ENCODE measurements at places on chromosomes 3 and 15.

GRCh38 chr3:178593786-178594185 is 57.5 kb downstream of the KCNMB2 start:
- no peak for DNase-seq

DNA sequence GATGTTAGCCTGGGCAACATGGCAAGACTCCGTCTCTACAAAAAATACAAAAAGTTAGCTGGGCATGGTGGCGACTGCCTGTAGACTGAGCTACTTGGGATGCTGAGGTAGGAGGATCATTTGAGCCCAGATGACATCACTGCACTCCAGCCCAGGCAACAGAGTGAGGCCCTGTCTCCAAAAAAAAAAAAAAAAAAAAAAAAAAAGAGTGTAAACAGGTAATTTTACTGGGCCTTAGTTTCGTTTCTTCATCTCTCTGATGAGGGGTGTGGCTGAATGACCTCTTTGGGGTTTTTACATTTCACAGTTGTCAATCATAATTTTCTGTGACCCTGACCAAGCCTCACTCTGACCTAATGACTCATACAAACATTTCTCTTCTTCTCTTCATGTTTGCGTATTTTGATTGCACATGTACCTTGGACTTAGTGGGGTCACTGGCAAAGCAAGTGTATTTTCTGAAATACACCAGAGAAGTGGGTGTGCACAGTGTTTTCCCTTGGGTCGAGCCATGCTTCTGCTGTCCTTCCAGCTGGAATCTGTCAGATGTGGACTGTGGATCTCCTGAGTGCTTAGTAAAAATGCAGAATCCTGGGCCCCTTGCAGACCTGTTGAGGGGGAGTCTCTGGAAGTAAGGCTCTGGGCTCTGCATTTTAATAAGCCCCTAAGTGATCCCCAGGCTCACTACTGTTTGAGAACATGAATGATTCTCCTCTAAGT is 140.5 kb downstream of the FNDC3B start:
- DNase-seq: no peak

DNA sequence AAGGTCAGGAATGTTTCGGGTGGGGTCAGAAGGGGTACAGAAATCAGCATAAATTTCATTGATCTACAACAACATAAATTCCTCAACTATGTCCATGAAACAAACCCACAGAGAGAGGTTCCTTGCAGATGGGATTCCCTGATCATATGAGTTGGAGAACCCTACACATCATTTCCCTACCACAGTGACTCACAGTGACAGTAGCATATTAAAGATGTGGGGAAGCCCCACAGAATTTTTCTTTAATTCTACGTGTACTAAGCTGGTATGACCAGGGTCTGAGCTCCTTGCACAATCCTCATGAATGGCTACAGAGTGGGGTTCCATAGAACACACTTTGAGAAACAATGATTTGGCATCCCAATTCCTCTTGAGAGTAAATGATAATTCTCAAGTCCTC is 116.9 kb upstream of the RAD18 start:
- no peak for DNase-seq

- no peak for DNase-seq
These were observed 20.9 kb downstream of the PIK3R4 start for GRCh38 chr3:130725746-130726145.

DNA sequence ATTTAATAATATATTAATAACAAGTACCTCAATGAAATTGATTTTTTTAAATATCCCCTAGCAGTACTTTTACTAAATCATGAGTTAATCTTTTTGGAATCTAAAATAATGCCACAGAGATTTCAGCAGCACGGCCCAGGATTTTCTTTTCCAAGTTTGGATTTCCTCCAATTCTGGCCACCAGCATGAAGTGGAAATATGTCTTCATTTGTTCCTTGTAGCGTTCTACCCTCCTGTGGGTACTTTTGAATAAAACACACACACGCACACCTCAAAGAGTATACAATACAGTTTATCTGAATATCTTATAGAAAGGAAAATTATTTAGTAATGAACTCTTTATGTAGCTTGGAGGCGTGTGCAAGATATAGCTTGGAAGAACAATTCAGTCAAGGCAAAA is 125.1 kb upstream of the STT3B start:
- no peak for DNase-seq

DNA sequence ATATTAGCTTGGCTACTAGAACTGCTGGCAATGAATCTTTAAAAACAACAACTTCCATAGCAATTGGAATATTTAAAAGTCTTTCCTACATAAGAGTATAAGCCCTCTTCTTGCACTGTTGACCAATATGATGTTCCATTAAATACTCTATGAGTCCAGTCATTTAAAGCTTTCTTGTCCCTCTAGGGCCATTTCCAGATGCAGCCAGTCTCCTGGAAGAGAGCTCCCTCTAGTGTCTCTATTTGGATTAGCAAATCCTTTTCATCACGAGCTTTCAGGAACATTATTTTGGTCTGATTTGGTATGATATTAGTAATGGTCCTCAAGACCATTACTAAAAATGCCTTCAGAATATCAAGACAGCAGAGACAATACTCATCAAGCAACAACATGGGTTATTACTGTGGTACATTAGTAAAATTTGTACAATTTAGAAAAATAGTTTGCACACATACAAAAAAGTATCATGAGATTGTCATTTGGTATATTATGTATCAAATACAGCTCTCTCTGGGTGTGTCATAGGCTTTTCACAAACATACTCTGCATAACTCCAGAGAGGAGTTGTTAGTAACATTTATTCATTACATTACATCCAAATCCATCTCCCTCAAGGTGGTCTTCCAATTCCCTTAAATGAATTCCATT is 101.3 kb downstream of the DPH6 start:
- peak; percentile 38 for DNase-seq

DNA sequence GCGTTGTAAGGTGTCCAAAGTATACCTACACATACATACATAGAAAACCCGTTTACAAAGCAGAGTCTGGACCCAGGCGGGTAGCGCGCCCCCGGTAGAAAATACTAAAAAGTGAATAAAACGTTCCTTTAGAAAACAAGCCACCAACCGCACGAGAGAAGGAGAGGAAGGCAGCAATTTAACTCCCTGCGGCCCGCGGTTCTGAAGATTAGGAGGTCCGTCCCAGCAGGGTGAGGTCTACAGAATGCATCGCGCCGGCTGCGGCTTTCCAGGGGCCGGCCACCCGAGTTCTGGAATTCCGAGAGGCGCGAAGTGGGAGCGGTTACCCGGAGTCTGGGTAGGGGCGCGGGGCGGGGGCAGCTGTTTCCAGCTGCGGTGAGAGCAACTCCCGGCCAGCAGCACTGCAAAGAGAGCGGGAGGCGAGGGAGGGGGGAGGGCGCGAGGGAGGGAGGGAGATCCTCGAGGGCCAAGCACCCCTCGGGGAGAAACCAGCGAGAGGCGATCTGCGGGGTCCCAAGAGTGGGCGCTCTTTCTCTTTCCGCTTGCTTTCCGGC is 318.6 kb downstream of the FGF12 start:
- no peak for DNase-seq

- no peak for DNase-seq
These were observed 1020.2 kb downstream of the AGBL1 start for GRCh38 chr15:87099916-87100315.

DNA sequence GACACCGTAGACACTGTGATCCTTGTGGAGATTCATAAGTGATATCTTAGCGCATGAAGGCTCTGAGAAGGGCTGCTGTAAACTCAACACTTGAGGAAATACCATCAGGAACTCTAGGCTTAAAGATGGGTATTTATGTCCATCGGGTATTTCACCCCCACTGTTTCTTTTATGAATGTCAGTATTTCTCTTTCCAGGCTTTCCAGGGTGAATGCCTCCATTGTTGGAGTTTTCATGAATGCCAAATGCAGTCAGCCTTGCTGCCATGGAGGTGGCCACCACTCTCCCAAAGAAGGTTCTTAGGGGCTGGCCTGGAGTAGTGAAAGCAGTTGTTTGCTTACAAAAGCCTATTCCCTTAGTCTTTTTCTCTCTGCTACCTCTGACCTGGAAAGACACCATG is 259.2 kb downstream of the SLCO3A1 start:
- no peak for DNase-seq

- DNase-seq: no peak
These were observed 126.7 kb downstream of the TUSC7 start for GRCh38 chr3:116836286-116836685.

DNA sequence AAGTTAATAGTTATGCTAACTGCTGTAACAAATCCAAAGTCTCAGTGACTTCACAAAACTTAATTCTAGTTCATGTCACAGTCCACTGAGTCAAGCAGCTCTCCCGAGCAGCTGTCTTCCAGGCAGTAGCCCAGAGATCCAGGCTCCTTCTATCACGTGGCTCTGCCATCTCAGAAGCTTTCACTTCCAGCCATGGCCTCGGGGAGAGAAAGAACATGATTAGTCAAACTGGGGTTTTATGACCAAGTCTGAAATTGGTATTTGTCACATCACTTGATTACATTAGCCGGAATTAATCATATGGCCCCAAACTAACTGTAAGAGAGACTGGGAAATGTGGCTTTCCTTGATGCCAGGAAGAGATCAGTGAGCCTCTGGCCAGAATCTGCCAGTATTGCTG is 70.2 kb upstream of the DGKG start:
- DNase-seq: no peak

GRCh38 chr3:126135071-126135405 is 45.3 kb downstream of the ALDH1L1 start:
- DNase-seq: no peak

- no peak for DNase-seq
These were observed 45.7 kb downstream of the PRR23E start for GRCh38 chr3:127238602-127239001.

GRCh38 chr15:61545763-61546162 is 316.7 kb upstream of the RORA start:
- DNase-seq: no peak

- no peak for DNase-seq
These were observed 3.8 kb upstream of the PLXND1 start for GRCh38 chr3:129610276-129610675.

GRCh38 chr3:101944308-101944707 is 95.0 kb downstream of the NFKBIZ start:
- DNase-seq: no peak

DNA sequence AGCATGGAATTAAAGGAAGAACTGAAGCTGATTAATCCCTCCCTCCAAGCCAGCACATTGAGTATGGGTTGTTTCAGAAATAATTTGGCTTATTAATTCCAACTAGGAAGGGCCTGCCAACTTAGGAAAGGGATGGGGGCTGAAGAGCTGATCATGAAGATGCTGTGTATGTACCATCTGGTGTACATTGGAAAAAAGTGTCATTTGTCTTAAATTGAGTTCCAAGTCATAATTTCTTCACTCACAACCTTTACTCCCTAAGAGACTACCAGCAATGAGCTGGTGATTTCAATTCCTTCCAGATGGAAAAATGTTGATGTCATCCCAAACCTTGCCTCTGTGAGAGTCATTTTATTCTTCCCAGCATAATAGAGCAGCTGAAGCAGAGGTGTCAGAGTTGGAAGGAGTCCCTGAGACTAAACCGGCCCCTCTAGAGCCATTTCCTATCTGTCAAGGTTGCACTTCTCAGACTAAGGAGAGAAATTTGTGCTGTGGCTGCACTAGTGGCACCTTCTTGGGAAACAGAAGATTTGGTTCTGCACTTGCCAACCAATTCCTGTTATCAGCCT is 79.4 kb downstream of the GTPBP8 start:
- no peak for DNase-seq

- no peak for DNase-seq
These were observed 314.2 kb downstream of the CLSTN2 start for GRCh38 chr3:140249188-140249587.

DNA sequence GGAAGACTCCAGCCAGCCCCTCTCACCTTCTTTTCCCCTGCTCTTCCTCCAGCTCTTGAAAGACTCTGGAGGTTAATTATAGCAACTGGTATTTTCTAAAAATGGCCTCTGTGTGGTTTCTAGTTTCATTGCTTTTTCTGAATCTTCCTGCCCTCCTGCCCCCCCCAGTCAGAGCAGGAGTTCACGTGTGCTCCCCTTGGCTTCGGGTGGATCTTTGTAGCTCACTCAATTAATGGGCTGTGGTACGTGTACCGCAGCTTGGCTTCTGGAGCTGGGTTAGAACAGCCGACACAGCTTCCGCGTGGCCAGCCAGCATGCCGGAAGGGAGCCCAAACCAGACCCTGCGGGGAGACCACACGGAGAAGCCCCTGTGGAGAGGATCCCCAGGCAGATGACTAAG is 31.5 kb downstream of the TM2D3 start:
- DNase-seq: no peak

DNA sequence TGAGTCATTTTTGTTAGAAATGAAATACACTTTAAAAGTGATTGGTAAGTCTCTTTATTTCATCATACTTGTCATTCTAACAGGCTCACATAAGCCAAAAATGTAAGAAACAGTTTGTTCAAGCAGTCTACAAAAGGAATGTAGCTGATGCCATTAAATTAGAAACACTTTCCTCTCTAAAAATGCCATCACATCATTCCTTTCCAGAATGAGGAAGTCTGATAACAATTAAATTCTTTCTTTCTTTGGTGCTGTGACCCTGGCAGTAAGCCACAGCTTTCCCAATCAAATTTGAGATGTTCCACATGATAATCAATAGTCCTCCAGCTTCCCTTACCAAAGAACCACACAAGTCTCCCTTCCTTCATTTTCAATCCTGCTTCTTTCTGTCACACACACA is 9.4 kb upstream of the P2RY1 start:
- no peak for DNase-seq

DNA sequence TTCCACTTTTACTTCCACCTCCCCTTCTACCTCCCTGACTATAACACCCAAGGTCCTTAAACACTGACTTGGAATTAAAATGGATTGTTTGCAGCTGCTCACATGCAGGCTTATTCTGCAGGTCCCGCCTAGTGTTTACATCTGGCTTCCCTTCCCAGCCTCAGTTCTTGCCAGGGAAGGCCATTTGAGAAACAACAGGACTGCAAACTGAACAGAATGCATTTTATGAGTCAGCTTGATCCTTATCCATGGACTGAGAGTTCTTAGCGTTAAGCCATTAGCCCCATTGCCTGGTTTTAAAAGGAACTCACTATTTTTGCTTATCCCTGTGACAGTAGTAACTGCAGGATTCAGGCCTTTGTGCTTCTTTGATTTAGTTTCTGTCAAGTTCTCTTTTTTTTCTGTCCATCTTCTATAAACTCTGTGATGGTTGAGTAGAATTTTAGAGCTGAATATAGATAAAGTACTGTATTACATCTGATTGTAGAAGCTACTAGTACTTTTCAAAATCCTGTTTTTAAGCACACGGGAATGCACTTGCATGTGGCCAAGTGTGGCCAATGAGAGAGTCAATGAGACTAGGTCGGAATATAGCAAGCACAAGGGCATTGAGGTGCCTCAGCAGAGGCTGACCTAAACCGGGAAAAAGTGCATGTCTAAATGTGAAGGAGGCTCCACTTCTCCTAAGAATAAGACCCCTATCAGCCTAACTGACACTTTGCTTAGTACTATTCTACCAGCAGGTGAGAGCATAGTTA is 106.4 kb downstream of the TUSC7 start:
- no peak for DNase-seq

DNA sequence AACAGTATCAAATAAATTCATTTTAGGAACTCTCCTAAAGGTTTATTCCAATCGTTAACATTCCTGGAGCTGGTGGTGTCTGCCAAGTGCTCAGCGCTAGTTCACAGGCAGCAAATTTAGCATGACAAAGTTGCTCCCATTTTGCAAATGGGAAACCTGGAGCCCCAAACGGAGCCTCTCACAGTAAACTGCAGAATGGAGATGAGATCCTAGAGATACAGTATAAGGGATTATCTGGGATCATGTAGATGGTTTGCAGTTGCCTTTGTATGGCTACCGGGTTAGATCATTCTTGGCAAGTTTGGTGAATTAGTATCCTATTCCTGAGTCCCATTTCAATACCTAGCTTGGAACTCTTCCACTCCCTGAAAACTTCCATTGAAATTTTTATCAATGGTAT is 173.7 kb downstream of the CDIN1 start:
- no peak for DNase-seq
